Neural progenitor cell (in vitro differentiated cells): ENCODE measurements at places on chromosomes 2 and 18. TPM values are rescaled to one million over a fixed set of nuclear protein-coding genes. Genes with fewer than 3 reads are reported as not detected.

DNA sequence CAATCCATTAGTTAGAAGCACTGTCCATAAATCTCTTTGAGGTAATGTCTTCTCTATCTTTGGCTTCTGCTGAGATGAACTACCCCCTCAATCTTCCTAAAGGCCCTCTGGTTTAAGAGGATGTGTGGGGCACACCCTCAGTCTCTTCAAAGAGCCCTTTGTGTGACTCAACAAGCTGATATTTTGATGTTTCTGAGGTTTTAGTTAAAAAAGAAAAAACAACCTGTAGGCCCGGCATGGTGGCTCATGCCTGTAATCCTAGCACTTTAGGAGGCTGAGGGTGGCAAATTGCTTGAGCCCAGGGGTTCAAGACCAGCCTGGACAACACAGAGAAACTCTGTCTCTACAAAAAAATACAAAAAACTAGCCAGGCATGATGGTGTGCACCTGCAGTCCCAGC, 593.5 kb downstream of the TMEM182 start:
- no peak for DNase-seq

DNA sequence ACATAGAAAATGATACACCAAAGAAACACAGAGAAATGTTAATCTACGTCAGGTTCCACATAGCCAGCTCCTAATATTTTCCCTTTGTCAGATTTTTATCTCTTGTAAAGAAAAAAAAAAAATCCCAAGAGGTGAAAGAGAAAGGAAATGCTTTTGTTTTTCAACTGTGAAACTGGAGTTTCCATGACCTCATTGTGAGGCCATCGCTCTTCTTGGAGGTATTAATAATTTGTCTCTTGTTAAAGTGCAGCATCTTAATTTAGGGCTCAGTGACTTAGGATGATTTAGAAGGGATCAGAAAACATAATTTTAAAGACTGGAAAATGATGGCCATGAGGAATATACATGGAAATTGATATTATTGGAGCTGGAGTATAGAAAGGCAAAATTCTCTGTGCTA, 21.7 kb downstream of the ARHGAP28 start:
- no peak for DNase-seq

GRCh38 chr18:32019251-32019948, 775 bp downstream of the RNF125 start:
- peak; percentile 53 for DNase-seq

- no peak for DNase-seq
Measured at GRCh38 chr18:52624702-52625101, 284.7 kb downstream of the DCC start.

DNA sequence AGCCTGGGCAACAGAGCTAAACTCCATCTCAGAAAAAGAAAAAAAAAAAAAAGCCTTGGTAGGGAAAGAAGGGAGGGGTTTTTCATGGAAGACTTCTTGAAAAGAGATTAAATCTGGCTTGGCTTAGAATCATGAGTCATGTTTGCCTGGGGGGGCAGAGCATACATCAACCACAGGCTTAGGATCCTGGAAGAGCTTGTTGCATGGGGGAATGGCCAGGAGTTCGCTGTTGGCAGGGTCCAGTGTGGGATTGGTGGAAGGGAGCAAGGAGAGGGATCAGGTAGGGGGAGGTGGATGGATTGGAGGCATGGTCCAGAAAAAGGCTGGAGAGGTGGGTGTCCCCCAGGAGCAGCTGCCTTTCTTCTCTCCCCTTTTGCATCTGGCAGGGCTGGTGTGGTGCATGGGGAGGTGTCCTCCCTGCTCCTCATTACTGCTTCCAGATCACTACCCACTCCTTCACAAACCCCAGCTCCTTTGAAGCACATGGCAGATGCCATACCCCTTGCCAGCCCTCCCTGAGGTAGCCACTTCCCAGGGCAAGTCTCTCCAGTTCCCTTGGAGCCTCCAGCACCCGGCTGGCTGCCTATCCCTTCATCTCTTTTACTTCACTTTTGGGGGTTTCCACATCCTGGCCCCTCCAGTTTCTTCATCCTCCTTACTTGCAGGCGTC, 2.5 kb downstream of the ARMC9 start:
- DNase-seq = no peak

DNA sequence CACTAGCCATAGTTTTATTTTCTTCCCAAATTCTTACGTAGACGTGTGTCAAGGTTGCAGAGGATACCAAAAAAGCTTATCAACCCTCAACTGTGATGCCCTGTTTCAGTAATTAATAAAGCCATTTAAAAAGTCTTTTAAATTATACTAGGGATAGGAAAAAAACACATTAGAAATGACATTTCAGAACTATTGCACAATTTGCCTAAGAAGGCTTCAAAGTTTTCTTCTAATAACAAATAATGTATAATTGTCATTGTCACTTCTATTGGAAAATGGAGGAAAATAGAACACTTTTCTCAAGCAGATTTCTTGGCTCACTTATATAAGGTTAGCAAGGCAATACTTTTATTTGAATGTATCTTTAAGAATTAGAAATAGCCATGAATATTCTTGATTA, 253.8 kb downstream of the ARHGAP15 start:
- no peak for DNase-seq

- DNase-seq = peak; percentile 48
Measured at GRCh38 chr2:238159071-238159539, 335 bp downstream of the ERFE start.

GRCh38 chr2:190540048-190540447, 5.5 kb upstream of the NEMP2 start:
- no peak for DNase-seq

GRCh38 chr18:75089748-75090327, 119.1 kb downstream of the PTGR3 start:
- DNase-seq = no peak

DNA sequence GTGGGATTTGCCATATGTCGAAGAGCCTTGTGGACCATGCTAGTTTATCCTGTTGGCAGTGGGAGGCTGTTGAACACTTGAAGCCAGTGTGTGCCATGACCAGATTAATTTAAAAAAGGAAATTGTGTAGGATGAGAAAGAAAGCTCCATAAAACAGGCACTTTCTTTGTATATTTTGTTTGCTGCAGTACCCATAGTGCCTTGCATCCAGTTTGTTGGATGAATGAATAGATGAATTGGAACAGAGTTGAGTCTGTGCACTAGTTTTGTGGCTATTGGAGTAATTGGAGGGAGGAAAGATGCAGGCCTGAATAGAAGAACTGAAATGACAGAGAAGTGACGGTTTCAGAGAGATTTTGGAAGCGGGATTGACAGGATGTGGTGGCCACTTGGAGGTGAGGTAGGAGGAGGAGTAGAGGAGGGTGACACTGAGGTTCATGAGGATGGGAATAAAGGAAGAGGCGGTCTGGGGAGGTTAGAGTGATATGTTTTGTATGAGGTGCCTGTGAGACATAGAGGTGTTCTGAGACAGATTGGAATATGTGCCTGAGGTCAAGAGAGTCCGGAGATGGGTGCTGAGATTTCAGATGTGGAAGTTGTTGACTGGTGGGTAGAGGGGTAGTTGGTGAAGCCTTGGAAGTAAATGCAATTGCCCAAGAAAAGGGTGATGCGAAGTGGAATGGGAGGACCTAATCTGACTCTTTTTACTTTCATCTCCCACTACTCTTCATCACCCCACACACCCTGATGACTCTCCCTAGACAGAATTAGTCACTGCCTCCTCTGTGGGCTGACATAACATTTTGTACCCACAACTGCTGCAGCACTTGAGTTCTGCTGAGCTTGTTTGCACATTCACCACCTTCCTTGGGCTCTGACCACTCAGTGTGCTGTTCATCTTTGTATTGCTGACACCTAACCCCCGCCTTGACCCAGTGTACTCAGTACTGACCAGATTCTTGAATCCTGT, 5.1 kb downstream of the DGUOK start:
- no peak for DNase-seq

- DNase-seq = peak; percentile 22
Measured at GRCh38 chr2:111194835-111195621, 74.3 kb downstream of the BCL2L11 start.

- DNase-seq = no peak
Measured at GRCh38 chr2:118766871-118767270, 80.6 kb downstream of the EN1 start.

GRCh38 chr2:218344090-218344754, 12.4 kb upstream of the CATIP start:
- DNase-seq = no peak

- DNase-seq = no peak
Measured at GRCh38 chr2:126645211-126645618, 10.7 kb upstream of the GYPC start.

DNA sequence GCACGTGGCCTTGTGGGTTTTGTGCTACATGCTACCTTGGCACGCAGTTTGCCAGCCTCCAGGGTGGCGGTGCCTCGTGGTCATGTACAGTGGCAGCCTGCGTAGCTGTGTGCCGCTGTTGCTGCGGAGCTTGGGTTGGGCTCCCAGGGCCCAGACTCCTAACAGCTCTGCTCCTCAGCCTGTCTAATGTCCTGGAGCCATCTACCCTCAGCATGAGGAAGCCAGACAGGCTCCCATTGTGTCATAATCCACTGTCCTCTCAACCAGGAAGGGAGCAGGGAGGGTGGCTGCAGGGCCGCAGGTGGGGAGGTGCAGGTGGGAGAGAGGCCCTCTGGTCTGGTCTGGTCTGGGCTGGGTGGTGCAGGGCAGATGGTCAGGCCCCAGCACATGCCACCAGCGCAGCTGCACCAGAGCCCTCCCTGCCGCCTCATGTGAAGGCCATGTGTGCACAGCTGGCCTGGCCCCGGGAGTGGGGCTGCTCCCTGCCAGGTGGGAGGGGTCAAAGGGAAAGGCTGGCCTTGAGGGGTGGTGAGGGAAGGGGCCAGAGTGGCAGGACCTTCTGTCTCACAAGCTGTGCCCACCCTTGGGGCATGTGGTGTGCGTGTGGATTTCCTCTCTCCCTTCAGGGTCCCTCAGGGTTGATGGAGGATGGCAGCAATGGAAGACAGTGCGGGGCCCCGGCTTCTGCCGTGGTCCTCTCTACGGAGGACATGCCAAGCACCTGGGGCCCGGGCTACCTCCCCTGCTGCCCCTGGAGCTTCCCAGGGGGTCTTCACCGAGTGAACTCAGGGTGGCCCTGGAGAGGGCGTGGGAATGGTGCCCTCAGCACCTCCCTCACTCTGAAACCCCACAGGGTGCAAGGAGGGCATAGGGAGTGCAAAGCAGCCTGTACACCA, 4.8 kb downstream of the ATOH8 start:
- DNase-seq = no peak

GRCh38 chr2:70678576-70679143, 89.3 kb downstream of the ADD2 start:
- no peak for DNase-seq

DNA sequence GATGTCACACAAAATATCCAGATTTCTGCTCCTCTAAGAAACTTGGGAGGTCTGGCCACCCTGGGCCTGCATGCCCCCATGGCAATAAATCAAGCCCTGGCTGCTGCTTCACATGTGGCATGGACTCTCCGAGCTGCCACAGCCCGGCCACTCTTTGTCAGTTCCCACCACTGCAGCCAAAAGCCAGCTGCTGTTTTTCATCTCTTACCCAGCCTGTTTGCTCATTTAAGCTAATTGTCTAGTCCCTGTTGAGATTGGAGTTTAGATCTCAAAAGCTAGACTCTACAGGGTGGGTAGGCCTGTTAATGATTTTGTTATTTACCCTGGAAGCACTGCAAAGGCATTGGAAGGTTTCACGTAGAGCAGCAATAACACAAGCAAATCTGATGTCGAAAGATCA, 20.9 kb upstream of the ANXA4 start:
- DNase-seq = no peak

GRCh38 chr2:198252472-198252871, 448.1 kb downstream of the PLCL1 start:
- no peak for DNase-seq

DNA sequence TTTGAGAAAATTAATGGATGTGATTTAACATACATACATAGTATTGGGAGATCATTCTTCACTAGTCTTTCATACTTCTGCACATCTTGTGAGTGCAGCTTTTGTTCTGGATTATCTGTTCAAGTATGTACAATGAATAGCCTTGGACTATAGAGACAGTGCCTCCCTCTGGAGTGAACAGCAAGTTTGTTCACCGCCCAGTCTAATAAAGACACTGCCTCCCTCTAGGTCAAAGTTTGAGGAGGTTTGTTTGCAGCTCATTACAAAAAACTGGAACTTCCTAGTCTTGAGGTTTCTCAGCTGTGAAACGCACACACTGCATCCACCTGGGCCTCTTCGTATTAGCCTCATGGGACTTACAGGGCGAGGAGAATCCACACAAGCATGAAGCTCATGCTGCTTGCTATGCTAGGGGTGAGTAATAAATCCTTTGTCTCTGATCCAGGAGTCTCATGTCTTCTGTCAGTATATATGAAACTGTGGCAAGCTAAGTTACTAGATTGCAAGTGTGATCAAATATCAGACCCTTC, 26.0 kb upstream of the LAPTM4A start:
- DNase-seq = no peak

- no peak for DNase-seq
Measured at GRCh38 chr2:28678944-28679343, 72.7 kb upstream of the PPP1CB start.

GRCh38 chr2:63374341-63374740, 213.9 kb downstream of the WDPCP start:
- DNase-seq = no peak

Gene REG3A
- not detected in 2 replicates for total RNA-seq

Gene ANKRD53
- 0.06 TPM in 1 of 2 replicates, not detected in the other for total RNA-seq

Gene TYMS
- 60.3 and 86.9 TPM in 2 replicates for total RNA-seq

Gene RMDN2
- total RNA-seq = 3.7 and 10.3 TPM in 2 replicates

Gene ALPI
- not detected in 2 replicates for total RNA-seq

Gene LDLRAD4
- total RNA-seq = 0.28 and 0.65 TPM in 2 replicates

Gene ZRANB3
- 20.3 and 35.9 TPM in 2 replicates for total RNA-seq

Gene TWSG1
- total RNA-seq = 50.5 and 87.9 TPM in 2 replicates

Gene SLC38A11
- total RNA-seq = not detected in 2 replicates
